Stimulated activated CD4-positive, alpha-beta T cell treated with anti-CD3 and anti-CD28 coated beads, TNF-alpha, amount 100 ng/mL, for 1 hour (primary cell): ENCODE measurements at places on chromosomes 5 and 9.

DNA sequence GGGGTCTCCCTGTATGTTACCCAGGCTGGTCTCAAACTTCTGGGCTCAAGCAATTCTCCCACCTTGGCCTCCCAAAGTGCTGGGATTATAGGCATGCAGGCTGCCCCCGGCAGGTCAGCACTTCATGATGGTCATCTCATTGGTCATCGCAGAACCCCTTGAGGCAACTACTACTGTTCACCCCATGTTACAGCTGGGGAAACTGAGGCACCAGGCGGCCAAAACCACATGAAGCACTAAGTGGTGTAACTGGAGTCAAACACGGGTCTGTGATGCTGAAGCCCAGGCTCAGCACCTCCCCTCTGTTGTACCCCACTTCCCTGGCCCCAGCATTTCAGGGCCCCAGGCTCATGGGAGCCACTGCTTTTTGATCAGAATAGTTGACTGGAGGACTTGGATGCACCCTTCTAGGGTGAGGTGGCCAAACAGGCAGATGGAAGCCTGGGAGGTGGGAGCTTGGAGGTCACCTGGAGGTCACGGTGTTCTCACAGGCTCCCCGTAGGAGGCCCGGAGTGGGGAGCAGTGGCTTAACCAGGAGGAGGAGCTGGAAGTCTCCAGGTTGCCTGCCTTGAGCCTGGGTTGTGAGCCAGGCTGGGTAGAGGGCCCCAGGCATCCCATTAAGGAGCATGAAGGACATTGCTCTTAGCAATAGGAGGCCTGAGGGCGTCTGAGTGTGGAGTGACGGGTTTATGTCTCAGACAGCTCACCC, 57.3 kb upstream of the RPL26L1 start:
- DNase-seq: no peak

GRCh38 chr5:140672455-140673186, 755 bp downstream of the DND1 start:
- no peak for DNase-seq

DNA sequence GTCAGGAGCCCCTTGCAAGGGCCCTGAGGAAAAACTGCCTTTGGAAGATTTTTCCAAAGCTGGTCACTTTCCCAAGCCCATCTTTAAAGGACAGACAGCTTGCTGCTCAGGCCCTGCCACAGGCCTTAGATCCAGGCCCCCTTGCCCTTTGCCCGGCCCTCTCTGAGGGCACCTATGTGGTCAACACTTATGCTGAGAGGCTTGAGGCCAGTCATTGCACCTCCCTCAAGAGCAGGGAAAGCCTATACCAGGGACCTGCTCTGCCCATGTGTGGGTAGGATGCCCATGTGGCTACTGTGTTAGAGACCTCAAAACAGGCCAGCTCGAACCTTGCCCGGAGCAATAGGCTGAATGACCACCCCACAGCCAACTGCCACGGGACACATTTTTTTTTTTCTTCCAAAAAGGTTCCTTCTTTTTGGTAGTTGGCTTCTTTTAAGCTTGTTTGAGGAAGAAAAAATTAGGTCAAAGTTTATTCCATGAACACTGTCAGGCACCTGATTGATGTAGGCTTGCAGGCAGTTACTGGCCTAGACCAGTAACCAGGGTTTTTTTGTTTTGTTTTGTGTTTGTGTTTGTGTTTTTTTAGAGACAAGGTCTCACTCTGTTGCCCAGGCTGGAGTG, 3.8 kb downstream of the TCF7 start:
- no peak for DNase-seq

DNA sequence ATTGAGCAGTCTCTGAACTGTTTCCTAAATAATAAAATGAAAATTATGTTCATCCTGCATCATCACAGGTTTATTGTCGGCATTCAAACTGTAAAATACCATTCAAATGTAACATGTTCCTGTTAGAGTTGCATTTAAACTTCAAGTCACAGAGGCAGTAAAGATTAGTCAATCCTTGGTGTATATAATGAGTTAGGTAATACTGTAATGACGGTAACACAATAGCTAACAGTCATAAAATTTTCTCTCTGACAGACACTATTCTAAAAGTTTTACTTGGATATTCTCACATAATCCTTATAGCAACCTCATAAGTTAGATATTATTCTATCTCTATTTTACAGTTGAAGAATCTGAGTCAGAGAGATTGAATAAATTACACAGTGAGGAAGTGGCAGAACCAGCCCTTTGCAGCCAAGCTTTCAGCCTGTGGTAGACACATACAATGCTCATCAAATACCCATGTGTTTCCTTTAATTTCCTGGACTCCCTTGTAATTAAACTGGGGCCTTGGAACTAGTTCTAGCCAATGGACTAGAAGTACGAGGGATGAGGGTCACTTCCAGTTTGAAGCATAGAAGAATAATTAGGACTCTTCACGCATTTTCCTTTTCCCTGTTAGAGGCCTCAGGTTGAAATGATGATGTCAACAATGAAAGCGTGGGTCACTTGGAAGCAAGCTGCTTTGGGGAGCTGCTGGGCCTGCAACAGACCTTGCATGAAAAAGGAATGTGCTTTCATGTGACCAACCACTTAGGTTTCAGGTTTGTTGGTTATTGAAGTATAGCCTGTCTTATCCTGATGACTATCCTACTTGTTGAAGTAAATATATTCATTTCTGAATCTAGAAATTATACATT, 12.3 kb upstream of the CAST start:
- no peak for DNase-seq

- no peak for DNase-seq
These were observed 162.6 kb downstream of the TAF11L14 start for GRCh38 chr5:17796757-17797396.
